ENCODE measurements at places on chromosomes 16 and 17.

DNA sequence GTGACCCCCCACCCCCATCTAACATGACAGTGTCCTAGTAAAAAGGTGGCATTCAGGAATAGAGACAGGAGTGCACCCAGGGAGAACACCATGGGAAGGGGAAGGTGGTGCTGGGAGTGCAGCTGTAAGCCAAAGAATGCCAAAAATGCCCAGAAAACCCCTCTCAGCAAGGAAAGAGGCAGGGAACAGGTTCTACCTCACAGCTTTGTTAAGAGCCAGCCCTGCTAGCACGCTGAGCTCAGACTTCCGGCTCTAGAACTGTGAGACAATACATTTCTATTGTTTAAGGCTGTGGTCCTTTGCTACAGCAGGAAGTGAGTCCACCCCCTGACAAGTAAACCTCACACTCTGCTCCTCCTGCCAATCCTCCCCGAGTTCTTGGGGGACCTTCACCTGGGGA is 302.4 kb upstream of the N4BP1 start:
- no peak for DNase-seq

DNA sequence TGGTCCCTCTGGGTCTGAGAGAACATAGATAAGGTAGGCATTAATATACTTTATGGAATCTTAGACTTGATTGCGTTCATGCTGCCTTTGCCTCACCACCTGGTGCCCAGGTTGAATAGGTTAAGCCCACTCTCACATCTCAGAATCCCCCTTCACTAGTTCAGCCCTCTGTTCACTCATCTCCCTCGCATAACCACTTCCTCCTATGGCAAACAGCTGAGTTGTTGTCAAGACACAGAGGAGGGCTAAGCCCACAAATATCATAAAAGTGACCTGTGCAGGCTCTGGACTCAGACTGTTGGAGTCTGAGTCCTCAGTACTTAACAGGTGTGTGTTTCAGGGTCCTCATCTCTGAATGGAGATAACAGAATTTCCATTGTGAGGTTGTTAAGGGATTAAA is 55.7 kb downstream of the GOSR1 start:
- DNase-seq = no peak

- no peak for DNase-seq
These were observed 97.6 kb upstream of the HLF start for GRCh38 chr17:55167024-55167725.

DNA sequence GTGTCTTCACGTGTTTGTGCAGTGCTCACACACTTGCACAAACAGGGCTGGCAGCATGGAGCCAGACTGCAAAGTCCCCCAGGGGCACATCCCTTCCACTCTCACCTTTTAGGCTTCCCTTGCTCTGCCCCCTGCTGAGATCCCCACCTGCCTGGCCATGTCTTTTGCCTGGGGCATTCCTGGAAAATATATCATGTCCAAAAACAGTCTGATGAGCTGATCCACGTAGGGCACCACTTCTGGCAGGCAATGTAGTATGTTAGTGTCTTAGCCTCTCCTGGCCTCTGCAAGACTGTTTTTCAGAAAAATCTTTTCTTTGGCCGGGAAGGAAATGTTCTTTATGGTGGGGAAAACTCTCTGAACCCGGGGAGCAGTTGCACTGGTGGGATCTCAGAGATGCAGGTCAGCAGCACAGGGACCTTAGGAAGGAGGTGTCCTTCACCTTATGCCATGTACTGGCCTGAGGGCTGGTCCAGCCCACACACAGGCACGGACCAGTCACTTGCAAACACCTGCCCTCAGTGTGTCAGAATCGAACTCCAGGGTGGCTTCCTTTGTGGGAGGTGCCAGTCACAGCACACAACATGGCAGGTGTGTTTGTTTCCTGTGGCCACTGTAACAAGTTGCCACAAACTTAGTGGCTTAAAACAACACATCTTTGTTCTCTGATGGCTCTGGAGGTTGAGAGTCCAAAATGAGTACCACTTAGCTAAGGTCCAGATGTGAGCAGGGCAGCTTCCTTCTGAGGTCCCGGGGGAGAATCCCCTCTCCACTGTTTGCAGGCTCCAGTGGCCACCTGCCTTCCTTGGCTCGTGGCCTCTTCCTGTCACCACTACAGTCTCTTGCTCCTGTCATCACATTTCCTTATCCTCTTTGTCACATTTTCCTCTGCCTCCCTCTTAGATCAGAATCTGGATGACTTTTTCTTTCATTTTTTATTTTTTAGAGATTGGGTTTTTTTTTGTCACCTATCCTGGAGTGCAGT is 46.6 kb downstream of the MPRIP start:
- peak; percentile 23 for DNase-seq

- no peak for DNase-seq
These were observed 41.1 kb upstream of the CLEC18B start for GRCh38 chr16:74462361-74462760.

GRCh38 chr17:35716897-35717465 is 14.5 kb upstream of the RASL10B start:
- no peak for DNase-seq

DNA sequence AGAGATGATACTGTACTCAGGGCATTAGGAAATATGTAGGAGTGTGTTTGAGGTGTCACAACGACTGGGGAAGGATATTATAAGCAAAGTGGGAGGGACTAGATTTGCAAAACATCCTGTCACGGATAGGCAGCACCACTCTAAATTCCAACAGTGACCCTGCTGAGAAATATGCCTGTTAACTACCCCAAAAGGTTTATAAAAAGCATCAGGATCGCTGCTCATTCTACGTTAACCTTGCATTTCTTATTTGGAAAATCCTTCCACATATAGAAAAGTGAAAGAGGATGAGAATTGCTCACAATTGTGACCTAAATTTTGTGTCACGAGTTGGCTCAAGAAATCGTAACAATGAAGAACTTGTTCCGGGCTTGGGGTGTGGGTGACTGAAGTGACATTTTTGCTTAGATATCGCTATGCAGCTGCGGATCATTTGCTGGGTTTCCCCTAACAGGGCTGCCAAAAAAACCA is 51.6 kb downstream of the N4BP1 start:
- DNase-seq = peak; percentile 35

DNA sequence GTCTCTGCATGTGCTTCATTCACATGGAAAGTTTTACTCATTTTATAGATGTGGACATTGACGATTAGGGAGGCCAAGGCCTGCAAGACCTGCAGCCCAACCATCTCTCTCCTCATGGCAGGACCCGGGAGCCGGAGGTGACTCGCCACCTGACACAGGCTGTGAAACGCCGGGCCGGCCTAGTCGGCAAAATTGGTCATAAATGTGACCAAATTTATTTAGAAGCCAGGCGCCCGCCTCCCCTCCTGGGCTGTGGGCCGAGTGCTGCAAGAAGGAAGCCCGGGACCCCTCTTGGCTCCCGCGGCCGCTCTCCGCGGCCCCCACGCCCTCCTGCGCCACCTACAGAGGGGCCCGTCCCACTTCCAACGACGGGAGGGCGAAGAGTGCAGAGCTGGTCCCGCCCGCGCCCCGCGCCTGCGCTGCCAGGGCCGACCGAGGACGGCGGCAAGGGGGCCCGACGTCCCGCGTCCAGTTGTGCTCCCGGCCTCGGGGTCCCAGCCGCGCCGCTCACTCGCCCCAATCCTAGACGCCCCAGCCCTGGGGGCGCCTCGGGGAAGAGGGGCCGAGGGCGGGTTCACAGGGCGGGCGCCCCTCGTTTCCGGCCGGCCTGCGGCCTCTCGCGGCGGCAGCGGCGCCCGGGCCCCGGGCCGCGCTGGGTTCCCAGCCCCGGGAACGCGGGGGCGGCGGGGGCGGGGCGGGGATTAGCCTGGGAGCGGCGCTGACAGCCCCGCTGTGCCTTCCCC is 47.5 kb downstream of the WNT3 start:
- DNase-seq = no peak

DNA sequence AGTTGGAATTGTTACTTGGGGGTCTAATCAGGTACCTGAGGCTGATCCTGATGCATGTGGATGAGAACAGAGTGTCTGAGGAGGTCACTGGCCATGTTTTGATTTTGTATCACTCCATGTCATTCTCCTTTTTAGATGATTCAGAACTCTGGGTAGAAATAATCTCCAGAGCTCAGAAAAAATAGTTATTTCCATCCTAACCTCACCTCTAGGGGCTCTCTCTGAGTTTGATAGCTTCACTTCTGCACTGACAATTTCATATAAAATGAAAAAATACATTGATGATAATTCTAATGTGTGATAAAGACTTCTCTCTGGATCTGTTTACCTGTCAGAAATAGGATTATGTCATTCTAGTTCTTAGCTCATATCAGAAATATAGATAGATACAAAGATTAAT is 6.2 kb upstream of the KRT12 start:
- no peak for DNase-seq

DNA sequence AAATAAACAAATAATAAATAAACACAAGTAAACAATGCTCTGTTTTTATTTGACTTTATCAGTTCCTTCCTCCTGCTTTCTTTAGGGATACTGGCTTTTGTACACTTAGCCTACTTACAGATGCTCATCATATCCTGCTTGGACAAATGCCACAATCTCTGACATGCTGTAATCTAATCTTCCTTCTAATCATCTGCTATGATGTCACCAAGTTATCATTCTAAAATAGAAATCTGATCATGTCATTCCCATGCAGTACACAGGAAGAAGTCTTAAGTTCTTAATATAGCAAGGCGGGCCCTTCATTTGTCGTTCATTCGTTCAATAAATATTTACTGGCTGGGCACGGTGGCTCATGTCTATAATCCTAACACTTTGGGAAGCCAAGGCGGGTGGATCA is 9.1 kb upstream of the UBB start:
- DNase-seq = no peak

DNA sequence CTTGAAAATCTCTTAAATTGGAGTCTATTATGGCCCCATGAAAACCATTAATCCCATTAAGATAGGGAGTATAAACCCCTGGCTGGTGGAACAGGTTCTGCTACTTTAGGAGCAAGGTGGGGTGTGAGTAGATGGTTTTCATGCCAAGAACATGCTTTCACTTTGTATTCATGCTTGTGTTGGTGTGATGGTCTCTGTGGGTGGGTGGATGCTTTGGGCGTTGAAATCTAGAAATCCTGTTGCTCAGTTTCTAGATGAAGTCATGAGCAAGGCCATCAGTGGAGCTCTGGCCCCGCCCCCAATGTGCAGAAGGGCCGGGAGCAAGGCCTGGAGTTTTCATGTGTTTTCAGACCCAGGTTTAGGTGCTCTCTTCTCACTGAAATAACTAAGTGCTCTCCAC is 20.1 kb downstream of the PLD6 start:
- peak; percentile 77 for DNase-seq

- DNase-seq = peak; percentile 18
These were observed 98.6 kb downstream of the USP22 start for GRCh38 chr17:20944014-20944865.

- no peak for DNase-seq
These were observed 175.5 kb downstream of the PRKCB start for GRCh38 chr16:24011237-24011636.

GRCh38 chr17:20243524-20243923 is 223.8 kb downstream of the LGALS9B start:
- no peak for DNase-seq

GRCh38 chr16:85856079-85856478 is 42.9 kb upstream of the IRF8 start:
- DNase-seq = no peak

- DNase-seq = no peak
These were observed 9.7 kb upstream of the ALOX15B start for GRCh38 chr17:8029121-8029520.

- peak; percentile 89 for DNase-seq
These were observed 28.4 kb downstream of the CDH13 start for GRCh38 chr16:82655072-82655714.

- no peak for DNase-seq
These were observed 39.4 kb downstream of the STAT5B start for GRCh38 chr17:42236760-42237159.
